ENCODE measurements at places on chromosomes 3 and 15.

- DNase-seq = peak; percentile 92
These were observed 33.3 kb upstream of the FLNB start for GRCh38 chr3:57974796-57975388.

GRCh38 chr3:131917006-131917405, 117.8 kb downstream of the CPNE4 start:
- DNase-seq = no peak

DNA sequence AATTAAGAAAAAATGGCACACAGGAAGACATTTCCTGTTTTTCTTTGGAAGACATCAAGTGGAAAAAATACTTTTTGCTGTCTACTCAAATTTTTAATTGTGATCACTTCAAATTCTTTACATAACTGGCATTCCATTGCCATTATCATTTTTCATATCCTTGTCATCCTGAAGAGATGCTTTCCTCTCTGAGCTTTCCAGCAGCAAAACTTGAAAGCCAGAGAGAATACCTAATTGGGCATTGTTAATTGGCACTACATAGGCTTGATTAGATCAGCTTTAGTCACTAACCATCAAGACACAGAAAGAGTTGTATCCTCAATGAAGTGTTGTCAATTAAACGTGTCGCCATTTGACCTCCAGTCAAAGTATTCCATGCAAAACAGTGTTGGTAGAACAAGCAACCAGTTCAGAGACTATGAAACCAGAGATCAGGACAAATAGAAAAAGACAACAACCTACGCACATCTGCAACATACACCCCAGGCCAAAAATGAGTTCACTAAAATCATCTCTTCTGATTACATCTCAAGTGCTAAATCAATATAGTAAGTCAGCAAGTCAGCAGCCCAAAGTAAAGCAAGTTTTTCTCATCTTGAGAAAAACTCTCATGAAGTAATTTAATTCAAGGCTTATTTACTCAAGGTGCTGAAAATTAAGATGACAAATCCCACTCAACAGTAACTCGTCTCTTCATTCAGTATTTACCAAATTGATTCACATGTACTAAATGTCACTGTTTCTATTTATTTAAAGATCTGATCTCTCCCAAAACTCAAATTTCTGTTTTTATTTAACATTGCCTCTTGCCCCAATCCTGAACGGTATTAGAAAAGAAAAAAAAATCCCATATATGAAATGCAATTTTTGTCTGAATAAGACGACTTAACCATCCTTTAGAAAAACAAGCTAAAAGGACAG, 123.0 kb downstream of the SUCLG2 start:
- no peak for DNase-seq

DNA sequence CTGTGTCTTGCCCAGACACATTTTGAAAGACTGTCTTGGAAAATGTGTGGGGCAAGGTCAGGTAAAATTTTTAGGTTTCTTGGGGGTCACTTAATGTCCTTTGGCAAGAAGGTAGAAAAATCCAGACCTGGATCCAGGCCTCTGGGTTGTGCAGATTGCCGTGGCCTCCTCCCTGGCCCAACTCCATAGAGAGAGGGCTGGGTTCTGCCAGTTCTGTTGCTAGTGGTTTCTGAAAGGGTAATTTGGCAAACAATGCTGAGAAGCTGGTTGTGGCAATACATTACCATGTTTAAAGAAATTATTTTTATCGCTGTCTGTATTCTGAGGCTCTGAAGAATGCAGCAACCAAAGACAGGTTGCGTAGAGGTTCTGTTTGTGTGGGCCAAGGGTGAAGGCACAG, 20.2 kb upstream of the TMEM158 start:
- no peak for DNase-seq

DNA sequence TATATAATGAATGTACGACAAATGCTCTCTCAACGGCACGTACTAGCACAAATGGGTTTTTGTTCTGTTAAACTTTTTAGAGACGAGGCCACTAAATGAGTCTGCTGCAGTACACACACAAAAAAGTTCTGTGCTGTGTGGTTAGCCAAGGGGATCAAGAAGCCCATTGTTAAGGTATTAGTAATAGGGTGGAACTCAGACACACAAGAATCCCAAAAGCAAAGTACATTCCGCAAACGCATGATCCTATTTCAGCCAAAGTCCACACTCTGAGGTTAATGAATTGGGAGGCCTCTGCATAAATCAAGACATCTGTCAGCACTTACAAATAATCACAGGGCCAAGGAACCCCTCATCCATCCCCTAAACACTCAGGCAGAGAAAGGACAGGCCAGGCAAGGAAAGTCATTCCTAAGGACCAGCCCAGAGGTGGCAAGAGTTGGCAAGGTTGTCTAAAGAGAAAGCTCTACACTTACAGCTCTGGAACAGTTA, 12.1 kb downstream of the OSBPL10 start:
- DNase-seq = peak; percentile 89

- no peak for DNase-seq
These were observed 5.1 kb downstream of the BFSP2 start for GRCh38 chr3:133404920-133405319.

DNA sequence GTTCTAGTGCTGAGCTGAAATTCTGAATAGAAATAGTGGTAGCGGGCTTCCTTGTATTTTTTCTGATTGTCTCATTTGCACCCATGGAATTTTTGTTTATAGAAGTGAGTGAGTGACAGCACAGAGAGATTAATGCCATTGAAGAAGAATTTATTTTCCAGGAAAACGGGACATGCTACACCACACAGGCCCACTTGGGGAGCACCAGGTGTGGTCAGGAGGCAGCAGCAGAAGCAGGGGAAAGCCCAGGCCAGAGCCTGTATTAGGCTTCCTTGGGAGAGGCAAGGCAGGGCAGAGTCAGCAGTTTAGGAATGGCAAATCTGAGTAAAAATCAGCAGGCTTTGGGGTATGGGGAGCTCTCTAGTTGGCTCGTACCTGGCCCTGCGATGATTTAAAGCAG, 88.4 kb upstream of the ATP11B start:
- DNase-seq = no peak

- DNase-seq = no peak
These were observed 20.1 kb upstream of the AMOTL2 start for GRCh38 chr3:134394380-134394779.

GRCh38 chr3:127767126-127767525, 55.2 kb downstream of the MGLL start:
- DNase-seq = no peak
